ENCODE measurements at places on chromosomes 7 and 10.

GRCh38 chr7:116354171-116354545 is 143.8 kb downstream of the TES start:
- H3K4me3 ChIP-seq, result no peak overlapping the region
- no peaks in the 10 kb centered on the region for H3K4me1 ChIP-seq
- no peaks in the 10 kb centered on the region for H3K36me3 ChIP-seq
- no peak overlapping the region for H3K27ac ChIP-seq
- peaks cover 24% of the 10 kb centered on the region for H3K27me3 ChIP-seq

- H3K36me3 ChIP-seq, result peaks cover 5% of the 10 kb centered on the region
- DNase-seq, result no peak
- no peak overlapping the region for H3K4me3 ChIP-seq
- peaks cover 22% of the 10 kb centered on the region for H3K27me3 ChIP-seq
- no peak overlapping the region for H3K27ac ChIP-seq
Observed at GRCh38 chr7:151426441-151426903, 13.5 kb downstream of the CRYGN start.

GRCh38 chr10:86782701-86783418 is 26.4 kb downstream of the BMPR1A start:
- H3K27ac ChIP-seq, result no peak overlapping the region
- H3K27me3 ChIP-seq, result no peaks in the 10 kb centered on the region
- H3K4me1 ChIP-seq, result peaks cover 15% of the 10 kb centered on the region
- H3K4me3 ChIP-seq, result no peak overlapping the region
- H3K36me3 ChIP-seq, result no peaks in the 10 kb centered on the region
- no peak for DNase-seq

- no peak overlapping the region for H3K4me3 ChIP-seq
- H3K27ac ChIP-seq, result no peak overlapping the region
- no peak for DNase-seq
- H3K36me3 ChIP-seq, result peaks cover 2% of the 10 kb centered on the region
- H3K4me1 ChIP-seq, result peaks cover 17% of the 10 kb centered on the region
Observed at GRCh38 chr7:28921822-28922221, 36.3 kb downstream of the TRIL start.

DNA sequence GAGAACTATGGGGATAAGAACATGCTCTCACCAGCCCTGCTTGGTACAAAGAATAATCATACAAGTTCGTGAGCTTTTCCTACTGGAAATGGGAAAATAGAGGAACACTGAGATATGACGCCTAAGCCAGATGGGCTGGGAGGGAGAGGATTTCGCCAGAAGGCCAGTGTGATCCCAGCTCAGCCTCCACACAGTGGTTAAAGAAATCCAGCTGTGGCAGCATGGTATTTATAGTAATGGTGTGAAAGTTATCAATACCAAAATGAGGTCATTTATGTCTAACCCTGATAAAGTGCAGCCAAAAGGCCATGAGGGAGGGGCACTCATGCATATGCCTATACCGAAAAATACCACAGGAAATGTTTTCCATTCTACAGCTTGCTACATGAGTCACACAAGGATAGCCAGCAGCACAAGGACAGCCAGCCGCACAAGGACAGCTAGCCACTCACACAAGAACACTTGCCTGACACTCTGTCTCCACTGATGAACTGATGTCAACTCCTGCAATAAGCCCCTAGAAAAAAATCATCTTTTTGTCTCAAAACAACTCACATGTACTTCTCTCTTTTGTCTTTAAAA is 49.4 kb downstream of the FRMPD2 start:
- H3K27ac ChIP-seq, result no peak overlapping the region
- DNase-seq, result no peak
- no peaks in the 10 kb centered on the region for H3K36me3 ChIP-seq
- H3K27me3 ChIP-seq, result peaks cover 33% of the 10 kb centered on the region

DNA sequence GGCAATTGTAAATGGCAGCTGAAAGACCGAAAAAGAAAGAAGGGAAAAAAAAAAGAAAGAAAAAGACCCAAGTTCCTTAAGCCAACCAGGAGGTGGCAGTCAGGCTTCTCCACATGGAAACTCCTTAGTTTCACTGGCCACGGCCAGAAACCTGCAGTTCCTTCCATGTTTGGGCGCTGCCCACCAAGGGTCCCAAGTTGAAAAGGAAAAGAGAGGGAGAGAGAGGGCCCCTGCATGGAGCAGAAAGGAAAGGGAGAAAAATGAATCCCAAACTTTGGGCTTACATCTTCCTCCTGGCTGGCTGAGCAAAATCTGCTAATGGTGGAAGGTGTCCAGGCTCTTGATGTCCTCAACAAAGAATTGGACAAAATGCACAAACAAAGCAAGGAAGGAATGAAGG is 31.8 kb upstream of the ABCA13 start:
- H3K36me3 ChIP-seq, result no peaks in the 10 kb centered on the region
- H3K27ac ChIP-seq, result no peak overlapping the region
- no peaks in the 10 kb centered on the region for H3K27me3 ChIP-seq

- peaks cover 19% of the 10 kb centered on the region for H3K4me1 ChIP-seq
- H3K4me3 ChIP-seq, result no peak overlapping the region
- H3K36me3 ChIP-seq, result peaks cover 4% of the 10 kb centered on the region
- H3K27ac ChIP-seq, result no peak overlapping the region
- no peaks in the 10 kb centered on the region for H3K27me3 ChIP-seq
- no peak for DNase-seq
Observed at GRCh38 chr10:101903827-101904550, 60.4 kb upstream of the KCNIP2 start.

DNA sequence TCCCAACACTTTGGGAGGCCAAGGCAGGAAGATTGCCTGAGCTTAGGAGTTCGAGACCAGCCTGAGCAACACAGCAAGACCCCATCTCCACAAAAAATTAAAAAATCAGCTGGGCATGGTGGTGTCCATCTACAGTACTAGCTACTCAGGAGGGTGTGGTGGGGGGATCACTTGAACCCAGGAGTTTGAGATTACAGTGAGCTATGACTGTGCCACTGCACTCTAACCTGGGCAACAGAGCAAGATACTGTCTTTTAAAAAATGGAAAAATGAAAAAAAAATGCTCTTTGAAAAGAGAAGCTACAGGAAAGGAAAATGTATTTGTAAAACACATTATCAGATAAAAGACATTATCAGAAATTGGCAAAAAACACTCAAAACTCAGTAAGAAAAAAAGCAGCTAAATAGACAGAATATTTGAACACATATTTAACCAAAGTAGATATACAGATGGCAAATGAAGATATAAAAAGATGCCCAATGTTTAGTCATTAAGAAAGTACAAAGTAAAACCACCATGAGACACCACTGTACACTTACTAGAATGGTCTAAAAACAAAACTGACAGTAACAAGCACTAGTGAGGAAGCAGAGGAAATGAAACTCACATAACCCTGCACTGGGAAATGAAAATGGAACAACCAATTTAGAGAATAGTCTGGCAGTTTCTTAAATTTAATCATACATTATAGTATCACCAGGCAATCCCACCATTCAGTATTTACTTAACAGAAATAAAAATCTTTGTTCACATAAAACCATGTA is 40.5 kb downstream of the NRBF2 start:
- H3K4me3 ChIP-seq, result no peak overlapping the region
- no peak for DNase-seq
- no peak overlapping the region for H3K27ac ChIP-seq
- peaks cover 57% of the 10 kb centered on the region for H3K36me3 ChIP-seq
- no peaks in the 10 kb centered on the region for H3K27me3 ChIP-seq

- no peak overlapping the region for H3K4me3 ChIP-seq
- no peaks in the 10 kb centered on the region for H3K36me3 ChIP-seq
- no peaks in the 10 kb centered on the region for H3K4me1 ChIP-seq
Observed at GRCh38 chr7:46756996-46757395, 824.9 kb downstream of the TNS3 start.

DNA sequence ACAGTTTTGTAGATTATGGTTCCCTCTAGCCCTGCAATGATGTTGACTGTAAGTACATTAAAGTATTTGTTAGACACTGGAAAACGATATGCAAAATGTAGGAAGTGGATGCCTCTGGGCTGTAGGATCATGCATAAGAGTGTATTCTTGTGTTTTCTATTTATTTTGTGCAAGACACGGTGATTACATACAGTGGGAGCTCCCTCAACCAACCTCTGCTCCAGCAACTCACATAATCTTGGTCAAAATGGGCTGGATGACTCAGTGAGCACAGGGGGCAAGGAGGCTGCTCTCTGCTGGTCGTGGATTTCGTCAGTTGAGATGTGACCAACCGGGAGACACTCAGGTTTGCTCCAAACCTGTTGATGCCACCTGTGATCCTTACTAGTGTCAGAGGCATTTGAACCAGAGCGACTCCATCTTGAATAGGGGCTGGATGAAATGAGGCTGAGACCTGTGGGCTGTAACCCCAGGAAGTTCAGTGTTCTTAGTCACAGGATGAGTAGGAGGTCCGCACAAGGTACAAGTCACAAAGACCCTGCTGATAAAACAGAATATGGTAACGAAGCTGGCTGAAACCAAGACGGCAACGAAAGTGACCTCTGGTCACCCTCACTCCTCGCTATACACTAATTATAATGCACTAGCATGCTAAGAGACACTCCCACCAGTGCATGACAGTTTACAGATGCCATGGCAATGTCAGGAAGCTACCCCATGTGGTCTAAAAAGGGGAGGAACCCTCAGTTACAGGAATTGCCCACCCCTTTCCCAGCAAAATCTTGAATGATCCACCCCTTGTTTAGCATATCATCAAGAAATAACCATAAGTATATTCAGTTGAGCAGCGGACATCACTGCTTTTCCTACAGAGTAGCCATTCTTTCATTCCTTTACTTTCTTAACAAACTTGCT is 56.4 kb upstream of the FAM20C start:
- no peak overlapping the region for H3K4me3 ChIP-seq
- DNase-seq, result no peak
- H3K27me3 ChIP-seq, result peaks cover 2% of the 10 kb centered on the region
- H3K4me1 ChIP-seq, result no peaks in the 10 kb centered on the region
- H3K27ac ChIP-seq, result no peak overlapping the region

- H3K36me3 ChIP-seq, result peaks cover 5% of the 10 kb centered on the region
- H3K27me3 ChIP-seq, result no peaks in the 10 kb centered on the region
- H3K27ac ChIP-seq, result no peak overlapping the region
- no peak for DNase-seq
- H3K4me3 ChIP-seq, result no peak overlapping the region
- H3K4me1 ChIP-seq, result no peaks in the 10 kb centered on the region
Observed at GRCh38 chr7:130371046-130371445, 9.2 kb upstream of the CPA1 start.

DNA sequence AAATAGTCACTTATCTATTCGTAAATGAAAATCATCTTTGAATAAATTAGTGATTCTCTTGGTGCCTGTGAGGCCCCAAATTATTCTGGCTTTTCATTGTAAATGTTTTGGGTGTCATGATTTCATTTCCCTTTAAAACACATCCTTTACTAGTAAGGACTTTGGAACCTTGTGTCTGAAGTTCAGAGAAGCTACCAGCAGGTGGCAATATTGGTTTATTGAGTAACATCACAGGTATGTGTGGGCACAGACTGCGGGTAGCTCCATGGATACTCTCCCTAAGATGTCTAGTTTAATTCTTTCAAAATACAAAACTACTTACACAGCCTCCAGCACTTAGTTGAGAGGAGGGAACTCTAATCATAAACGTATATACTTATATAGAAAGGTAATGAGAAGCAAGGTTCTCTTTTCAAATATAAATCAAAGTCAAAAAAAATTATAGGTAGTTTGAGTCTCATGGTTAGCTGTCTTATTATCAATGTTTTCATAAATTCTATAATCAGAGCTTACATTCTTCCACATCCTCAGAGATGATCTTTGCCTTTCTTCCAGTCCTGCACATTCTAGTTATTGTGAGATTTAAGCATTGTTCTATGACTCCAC is 449.6 kb downstream of the GRM8 start:
- no peak overlapping the region for H3K27ac ChIP-seq
- H3K27me3 ChIP-seq, result no peaks in the 10 kb centered on the region
- no peaks in the 10 kb centered on the region for H3K4me1 ChIP-seq

DNA sequence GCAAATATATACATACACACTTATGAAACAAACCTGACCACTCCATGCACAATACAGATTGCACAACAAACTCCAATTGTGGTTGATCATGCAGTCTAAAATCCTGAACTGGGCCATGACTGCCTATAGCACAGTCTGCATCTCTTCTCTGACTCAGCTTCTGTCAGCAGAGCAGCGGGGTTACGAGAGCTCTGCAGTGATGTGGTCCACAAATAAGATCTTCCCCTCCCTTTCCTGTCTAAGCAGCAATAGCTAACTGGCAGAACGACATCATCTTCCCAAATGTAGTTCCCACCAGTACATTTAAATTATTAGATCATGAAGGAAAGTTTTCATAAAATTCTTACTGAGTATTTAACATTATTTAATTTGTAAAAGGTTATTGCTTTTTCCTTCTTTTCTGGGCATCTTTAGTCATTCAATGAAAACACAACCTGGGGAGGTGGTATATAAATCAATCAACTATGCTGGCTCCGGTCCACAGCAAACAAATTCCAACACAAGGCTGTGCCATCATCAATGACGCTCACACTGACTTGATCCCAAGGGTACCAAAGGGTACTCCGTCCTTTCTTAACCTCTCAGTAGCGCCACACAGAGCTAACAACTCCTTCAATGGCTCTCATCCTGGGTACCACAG is 17.1 kb downstream of the ARHGAP21 start:
- H3K27me3 ChIP-seq, result no peaks in the 10 kb centered on the region
- H3K36me3 ChIP-seq, result no peaks in the 10 kb centered on the region
- no peak for DNase-seq
- H3K4me1 ChIP-seq, result peaks cover 1% of the 10 kb centered on the region
- H3K4me3 ChIP-seq, result no peak overlapping the region

- H3K27ac ChIP-seq, result no peak overlapping the region
- no peak for DNase-seq
- no peaks in the 10 kb centered on the region for H3K4me1 ChIP-seq
- no peaks in the 10 kb centered on the region for H3K27me3 ChIP-seq
- H3K4me3 ChIP-seq, result no peak overlapping the region
Observed at GRCh38 chr7:82294382-82294784, 149.2 kb downstream of the CACNA2D1 start.

DNA sequence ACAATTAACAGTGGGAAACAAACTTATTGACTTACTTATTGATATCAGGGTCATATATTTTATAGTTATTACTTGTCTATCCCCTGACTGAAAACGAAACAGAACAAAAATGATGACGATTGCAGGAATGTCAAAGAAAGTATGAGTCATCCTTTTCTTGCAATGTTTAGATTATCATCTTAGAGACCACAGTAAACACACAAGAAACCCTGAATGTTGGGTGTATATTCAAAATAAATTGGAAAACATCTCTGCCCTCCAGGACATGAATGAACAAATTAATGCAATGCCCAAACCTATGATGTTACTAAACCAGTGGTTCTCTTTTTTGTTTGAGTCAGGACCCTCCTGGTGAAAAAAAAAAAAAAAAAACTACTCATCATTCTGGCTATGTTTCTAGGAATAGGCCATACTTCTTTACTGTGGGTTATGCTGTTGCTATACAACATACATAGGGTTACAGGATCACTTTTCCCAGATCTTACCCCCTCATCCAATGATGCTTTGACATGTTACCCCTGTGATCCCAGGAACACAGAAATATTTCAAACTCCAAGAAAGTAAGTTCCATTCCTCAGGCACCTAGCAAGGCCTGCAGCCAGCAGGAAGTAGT is 623.4 kb upstream of the IGFBP3 start:
- H3K4me1 ChIP-seq, result no peaks in the 10 kb centered on the region
- H3K36me3 ChIP-seq, result peaks cover 1% of the 10 kb centered on the region
- no peak overlapping the region for H3K27ac ChIP-seq

Data from central memory CD8-positive, alpha-beta T cell (primary cell).